Suppressor macrophage treated with lipopolysaccharide for 4 hours (primary cell): ENCODE measurements at places on chromosomes 7 and 10.
A peak's percentile ranks its signal among the peaks of the same experiment; 100 is the strongest.

- DNase-seq = no peak
Measured at GRCh38 chr10:26491934-26492333, 53.8 kb downstream of the APBB1IP start.

- DNase-seq = no peak
Measured at GRCh38 chr10:128000471-128001362, 93.8 kb downstream of the PTPRE start.

GRCh38 chr7:127250312-127251035, 2.3 kb downstream of the GRM8 start:
- DNase-seq = no peak

DNA sequence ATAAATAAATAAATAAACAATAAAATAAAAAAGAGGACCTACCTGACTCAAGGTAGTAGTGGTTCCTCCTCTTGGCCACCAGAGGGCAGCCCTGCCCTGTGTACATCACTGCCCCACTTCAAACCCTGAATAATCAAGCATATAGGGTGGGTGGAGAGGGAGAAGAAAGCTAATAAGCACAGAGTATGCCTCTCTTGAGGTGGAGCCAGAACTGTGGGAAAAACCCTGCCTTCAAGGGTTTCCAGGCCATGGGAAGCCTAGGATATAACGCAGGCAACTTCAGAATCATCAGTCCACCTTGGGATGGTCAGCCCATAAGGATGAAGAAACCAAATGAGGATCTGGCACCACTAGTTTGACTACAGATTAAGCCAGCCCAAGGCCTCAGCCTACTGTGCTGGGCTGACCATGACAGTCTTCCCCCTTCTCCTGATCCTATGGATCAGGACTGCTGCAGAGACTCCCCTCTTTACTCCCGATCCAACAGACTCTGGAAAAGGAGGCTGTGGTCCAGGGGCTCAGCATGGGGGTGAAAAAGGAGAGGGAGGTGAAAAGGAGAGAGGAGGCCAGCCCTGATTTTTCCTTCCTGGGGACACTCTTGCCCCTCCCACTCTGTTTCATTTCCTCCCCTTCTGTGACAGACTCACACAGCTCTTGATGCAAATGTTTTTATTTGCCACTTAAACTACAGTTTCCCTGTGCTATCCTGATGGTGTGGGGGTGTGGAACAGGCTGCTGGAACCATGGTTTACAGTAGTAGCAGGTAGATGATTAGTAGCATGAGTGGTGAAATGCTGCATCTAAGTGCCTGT, 10.1 kb downstream of the AVPI1 start:
- DNase-seq = peak; percentile 53

GRCh38 chr10:82284180-82284579, 409.2 kb downstream of the NRG3 start:
- DNase-seq = no peak

DNA sequence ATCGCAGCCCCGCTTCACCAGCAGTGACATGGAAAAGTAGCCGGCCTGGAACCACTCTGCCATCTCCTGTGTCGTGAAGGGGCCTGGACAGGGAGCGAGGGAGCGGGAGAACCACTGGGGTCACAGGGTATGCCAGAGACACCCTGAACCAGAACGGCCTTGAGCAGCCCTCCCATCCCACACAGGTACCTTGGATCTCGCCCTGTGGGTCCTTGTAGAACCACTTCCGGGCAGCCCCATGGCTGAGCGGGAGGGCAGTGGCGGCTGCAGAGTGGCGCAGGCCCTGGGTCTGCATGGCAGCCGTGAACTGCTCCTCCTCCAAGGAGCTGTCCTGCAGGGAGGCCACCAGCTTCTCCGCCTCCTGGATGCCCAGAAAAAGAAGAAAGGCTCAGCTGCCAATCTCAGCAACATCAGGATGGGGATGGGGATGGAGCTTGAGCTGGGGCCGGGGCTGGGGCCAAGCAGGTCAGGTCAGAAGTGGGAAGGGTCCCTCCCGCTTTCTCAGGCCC, 9.5 kb downstream of the GIGYF1 start:
- no peak for DNase-seq

DNA sequence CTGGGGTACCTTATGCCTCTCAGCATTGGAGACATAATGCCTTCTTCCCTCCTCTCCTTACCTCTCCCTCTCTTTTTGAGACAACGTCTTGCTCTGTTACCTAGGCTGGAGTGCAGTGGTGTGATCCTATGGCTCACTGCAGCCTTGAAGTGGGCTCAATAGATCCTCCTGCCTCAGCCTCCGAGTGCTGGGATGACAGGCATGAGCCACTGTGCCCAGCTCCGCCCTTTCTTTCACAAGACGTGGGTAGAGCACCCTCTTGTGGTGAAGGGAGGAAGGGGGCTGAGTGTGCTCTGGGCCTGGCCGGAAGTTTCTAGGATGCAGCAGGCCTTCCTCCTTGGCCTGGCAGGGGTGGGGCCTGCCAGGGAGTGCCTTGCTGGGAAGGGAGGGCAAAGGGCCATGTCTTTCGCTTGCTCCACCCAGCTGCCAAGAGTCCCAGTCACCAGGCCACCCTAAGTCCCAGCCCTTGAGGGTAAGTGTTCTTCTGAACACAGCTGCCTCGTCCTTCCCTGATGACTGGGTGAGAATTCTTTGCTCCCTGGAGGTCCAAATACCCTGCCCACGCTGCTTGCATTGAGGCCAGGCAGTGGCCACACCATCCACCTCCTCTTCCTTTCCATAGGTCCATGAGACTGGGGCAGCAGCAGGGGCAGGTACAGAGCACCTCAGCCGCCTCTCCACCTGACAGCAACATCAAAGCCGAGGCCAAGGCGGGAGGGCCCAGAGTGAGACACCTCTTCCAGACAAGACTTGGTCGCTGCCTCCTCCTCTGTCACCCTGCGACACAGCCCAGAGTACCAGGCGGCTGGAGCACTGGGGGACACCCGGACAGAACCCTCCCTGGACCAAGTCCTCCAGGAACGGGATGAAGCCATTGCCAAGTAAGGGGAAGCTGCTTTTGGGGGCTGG, 3.7 kb downstream of the ABHD11 start:
- DNase-seq = peak; percentile 86

- peak; percentile 77 for DNase-seq
Measured at GRCh38 chr7:93148144-93148543, at the start of gene SAMD9L. TSS of gene SAMD9L (minus strand) at chr7:93148385. CDS start at chr7:93135971, 12,414 bp downstream.

- DNase-seq = no peak
Measured at GRCh38 chr10:16602104-16602775, 80.6 kb upstream of the C1QL3 start.

- DNase-seq = peak; percentile 4
Measured at GRCh38 chr10:3426190-3426845, 253.7 kb upstream of the PITRM1 start.

DNA sequence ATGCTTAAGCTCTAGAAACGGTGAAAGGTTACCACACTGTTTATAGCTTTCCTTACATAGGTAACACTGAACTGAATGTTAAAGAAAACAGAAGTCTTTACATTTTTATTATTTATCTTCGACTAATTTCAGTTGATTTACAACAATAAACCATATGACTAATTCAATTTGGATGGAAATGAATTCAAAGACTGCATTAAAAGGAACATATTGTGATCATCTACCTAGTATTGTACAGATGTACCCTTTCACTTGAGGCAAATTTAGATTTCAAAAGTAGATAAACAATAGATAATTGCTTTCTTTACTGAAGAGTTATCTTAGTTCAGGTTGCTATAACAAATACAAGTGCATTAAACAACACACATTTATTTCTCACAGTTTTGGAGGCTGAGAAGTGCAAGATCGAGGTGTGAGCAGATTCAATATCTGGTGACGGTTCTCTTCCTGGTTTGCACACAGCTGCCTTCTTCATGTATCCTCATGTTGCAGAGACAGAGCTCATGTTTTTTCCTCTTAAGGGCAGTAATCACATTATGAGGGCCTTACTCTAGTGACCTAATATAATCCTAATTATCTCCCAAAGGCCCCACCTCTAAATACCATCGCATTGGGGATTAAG, 15.0 kb upstream of the ARMC3 start:
- no peak for DNase-seq

DNA sequence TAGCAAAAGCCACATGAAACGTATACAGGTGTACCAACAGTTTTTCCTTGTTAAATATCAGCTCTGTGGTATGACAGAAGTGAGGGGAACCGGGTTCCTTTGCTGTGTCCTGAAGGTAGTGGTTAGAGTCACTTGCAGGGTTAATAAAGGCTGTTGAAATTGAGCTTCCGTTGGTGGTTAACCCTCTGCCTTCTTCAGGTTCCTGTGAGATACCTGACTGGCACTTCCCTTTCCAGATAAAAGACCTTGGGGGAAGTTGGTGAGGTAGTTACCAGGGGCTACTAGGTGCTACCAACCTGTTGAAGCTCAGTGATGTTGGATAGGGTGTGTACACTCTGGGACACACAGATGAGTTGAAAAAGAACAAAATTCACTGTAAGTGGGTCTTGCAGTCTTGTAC, 384.1 kb downstream of the GATA3 start:
- DNase-seq = no peak

DNA sequence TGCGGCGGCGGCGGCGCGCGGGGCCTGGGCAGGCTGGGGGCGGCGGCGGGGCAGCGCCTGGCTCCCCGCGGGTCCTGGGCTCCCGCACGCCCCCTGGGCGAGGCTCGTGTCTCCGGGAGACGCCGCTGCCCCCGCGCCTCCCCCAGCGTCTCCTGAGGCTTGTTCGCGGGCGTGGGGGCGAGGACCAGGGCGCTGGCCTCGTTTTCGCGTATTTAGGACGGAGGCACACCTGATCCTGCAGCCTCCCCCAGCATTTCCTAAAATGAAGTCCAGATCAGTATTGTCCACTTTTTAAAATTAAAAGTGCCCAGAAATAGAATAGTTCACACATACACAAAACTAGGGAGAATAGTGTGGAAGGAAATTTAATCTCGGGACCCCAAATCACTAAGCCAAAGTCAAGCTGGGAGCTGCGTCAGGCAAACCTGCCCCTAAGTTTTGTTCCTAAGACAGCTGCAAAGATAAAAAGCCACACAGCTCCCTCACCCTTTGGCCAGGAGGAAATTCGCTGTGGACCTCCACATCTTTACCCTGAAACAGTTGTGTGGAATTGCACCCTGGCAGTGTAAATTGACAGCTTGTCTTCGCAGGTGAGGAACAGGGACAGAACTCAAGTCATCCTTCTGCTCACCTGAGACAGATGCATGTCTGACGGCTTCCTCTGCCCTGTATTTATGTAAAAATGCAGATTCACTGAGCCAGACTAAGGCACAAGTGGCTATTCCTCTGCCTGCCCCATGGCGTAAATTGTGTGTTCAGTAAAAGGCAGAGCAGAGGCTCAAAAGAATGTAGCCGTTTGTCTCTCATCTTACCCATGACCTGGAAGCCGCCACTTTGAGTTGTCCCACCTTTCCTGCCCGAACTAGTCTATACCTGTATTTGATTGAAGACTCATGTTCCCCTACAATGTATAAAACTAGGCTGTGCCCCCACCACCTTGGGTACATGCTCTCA, 740 bp downstream of the GALNT11 start:
- DNase-seq = no peak
